ENCODE measurements at places on chromosomes 16 and 17. TPM values are rescaled to one million over a fixed set of nuclear protein-coding genes. Genes with fewer than 3 reads are reported as not detected.

HCFC1R1 gene
- 27.3 TPM for total RNA-seq

FMNL1 gene
- 2.8 TPM for total RNA-seq

TPPP3 gene
- total RNA-seq: 0.19 TPM

PAQR4 gene
- 20.6 TPM for total RNA-seq

HSPB9 gene
- not detected for total RNA-seq

PRAC2 gene
- not detected for total RNA-seq

MAP3K14 gene
- 5.2 TPM for total RNA-seq

SEBOX gene
- not detected for total RNA-seq

NLGN2 gene
- total RNA-seq: 8.9 TPM

ABI3 gene
- not detected for total RNA-seq

HERPUD1 gene
- total RNA-seq: 57.1 TPM

DOC2B gene
- 0.09 TPM for total RNA-seq

CNGB1 gene
- total RNA-seq: 0.65 TPM

RRAD gene
- total RNA-seq: 96.6 TPM

ZNF423 gene
- 0.09 TPM for total RNA-seq

KRTAP4-3 gene
- not detected for total RNA-seq

PABPN1L gene
- total RNA-seq: not detected

SLC2A4 gene
- total RNA-seq: 0.56 TPM

LGALS9B gene
- 2.5 TPM for total RNA-seq

KLHL10 gene
- not detected for total RNA-seq

ZNF276 gene
- total RNA-seq: 15.2 TPM

OR4D2 gene
- total RNA-seq: not detected

BAIAP3 gene
- total RNA-seq: not detected

GPR179 gene
- not detected for total RNA-seq

KCTD2 gene
- total RNA-seq: 11.7 TPM

HASPIN gene
- 6.1 TPM for total RNA-seq

KCNH6 gene
- total RNA-seq: not detected

GCGR gene
- total RNA-seq: not detected

MAFG gene
- total RNA-seq: 12.1 TPM

TTYH2 gene
- total RNA-seq: 1.7 TPM

CEP112 gene
- 3.6 TPM for total RNA-seq

CMTM2 gene
- total RNA-seq: not detected

PYDC1 gene
- not detected for total RNA-seq

NPIPB6 gene
- 0.49 TPM for total RNA-seq

KRT15 gene
- 292 TPM for total RNA-seq

C16orf92 gene
- total RNA-seq: not detected

All from airway epithelial cell (primary cell).